ENCODE measurements at places on chromosomes 2 and 18. TPM values are rescaled to one million over a fixed set of nuclear protein-coding genes. Genes with fewer than 3 reads are reported as not detected.

Gene PROKR1
- not detected for total RNA-seq

Gene HMSD
- 0.44 TPM for total RNA-seq

Gene TSPYL6
- total RNA-seq = not detected

Gene KIF5C
- 0.14 TPM for total RNA-seq

Gene RAB27B
- 20.5 TPM for total RNA-seq

Gene CCDC68
- total RNA-seq = 18.3 TPM

Gene TRIM54
- not detected for total RNA-seq

Data from placental pericyte (primary cell).